Activated T-helper 1 cell treated with anti-CD3 and anti-CD28 coated beads, Interleukin-12 subunit alpha, Interleukin-12 subunit beta, Interleukin-2, Interleukin-4 antibody, amounts not matched to agents 30 ng/mL and 10 ng/mL and 1 ng/mL, durations not matched to agents 14 hours and 24 hours and 36 hours (primary cell): ENCODE measurements at places on chromosomes 4 and X.

- no peak for DNase-seq
These were observed 93.0 kb downstream of the TSPAN7 start for GRCh38 chrX:38654302-38654701.

- no peak for DNase-seq
These were observed 364.8 kb upstream of the EMCN start for GRCh38 chr4:100882661-100883060.

GRCh38 chr4:158778156-158778711, 9.4 kb downstream of the FNIP2 start:
- DNase-seq: no peak

DNA sequence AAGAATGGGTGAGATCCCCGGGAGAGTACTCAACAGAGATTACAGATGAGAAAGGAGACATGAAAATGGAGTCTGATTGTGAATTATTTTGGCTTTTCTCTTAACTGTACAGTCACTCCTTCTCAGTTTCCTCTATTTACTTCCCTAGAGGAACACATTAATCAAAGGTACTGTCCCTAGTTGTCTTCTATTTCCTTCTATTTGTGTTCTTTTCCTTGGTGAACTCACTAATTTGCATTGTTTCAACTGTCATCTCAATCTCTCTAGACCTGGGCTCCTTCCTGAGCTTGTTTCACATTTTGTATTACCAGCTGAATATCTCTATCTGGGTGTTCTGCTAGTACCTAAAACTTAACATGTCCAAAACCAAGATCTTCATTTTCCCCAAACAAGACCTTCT, 59.8 kb downstream of the ABCB7 start:
- DNase-seq: no peak

DNA sequence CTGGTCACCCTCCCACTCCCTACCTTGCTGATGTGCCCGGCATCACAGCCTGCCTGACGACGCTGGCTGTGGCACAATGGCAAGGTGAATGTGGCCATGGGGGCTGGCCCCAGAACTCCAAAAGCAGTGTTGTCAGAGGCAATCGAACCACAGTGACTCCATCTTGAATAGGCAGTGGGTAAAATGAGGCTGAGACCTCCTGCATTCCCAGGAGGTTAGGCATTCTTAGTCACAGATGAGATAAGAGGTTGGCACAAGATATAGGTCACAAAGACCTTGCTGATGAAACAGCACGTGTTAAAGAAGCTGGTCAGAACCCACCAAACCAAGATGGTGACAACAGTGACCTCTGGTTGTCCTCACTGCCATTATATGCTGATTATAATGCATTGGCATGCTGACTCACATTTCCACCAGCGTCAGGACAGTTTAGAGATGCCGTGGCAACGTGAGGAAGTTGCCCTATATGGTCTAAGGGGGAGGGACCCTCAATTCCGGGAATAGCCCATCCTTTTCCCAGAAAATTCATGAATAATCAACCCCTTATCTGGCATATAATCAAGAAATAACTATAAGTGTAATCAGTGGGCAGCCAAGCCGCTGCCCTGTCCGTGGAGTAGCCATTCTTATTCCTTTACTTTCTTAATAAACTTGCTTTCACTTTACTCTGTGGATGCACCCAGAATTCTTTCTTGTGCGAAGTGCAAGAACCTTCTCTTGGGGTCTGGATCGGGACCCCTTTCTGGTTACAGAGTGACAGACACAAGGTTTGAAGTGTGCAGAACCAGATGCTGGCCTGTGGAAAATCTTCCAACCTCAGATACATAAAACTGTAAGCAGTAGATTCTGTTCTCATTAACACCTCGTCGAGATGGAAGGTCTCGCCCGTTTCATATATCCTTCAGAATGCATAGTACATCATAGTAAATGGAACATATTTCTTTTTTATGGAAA, 26.8 kb upstream of the CLDN24 start:
- no peak for DNase-seq
